ENCODE measurements at places on chromosomes 5 and 9. TPM values are rescaled to one million over a fixed set of nuclear protein-coding genes. Genes with fewer than 3 reads are reported as not detected.

The CER1 gene
- not detected for total RNA-seq

- peaks cover 5% of the 10 kb centered on the region for H3K4me1 ChIP-seq
- H3K27me3 ChIP-seq = no peaks in the 10 kb centered on the region
- H3K27ac ChIP-seq = no peak overlapping the region
- DNase-seq = no peak
These were observed 15.3 kb upstream of the KIF27 start for GRCh38 chr9:83936523-83936922.

The PCDHGA4 gene
- 5.4 TPM for total RNA-seq

DNA sequence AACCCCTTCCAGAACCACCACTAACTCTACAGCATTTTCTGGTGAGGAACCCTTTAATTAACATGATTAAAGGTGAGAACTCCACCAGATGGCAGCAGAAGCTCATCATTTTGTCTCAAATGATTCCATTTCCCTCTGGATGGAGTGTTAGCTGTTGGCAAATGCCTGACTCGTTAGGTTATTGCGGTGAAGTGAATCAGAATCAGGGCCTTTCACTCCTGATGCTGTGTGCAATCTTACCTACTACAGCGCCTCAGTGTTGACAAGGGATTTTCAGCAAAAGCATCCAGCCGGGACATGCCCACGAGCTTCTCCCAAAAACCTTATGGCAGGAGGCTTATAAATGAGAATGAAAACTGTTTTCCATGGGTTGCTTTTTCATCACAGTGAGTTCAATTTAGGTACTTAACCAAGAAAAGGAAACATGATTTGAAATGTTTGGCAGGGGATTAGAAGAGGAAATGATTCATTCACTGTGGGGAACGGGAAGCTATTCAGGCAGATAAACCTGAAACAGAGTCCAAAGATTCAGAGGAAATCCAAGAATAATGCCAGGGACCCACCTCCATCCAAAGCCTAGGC lies 48.0 kb upstream of the CAST start:
- H3K4me1 ChIP-seq = no peaks in the 10 kb centered on the region
- H3K36me3 ChIP-seq = no peaks in the 10 kb centered on the region
- peak overlapping the region; percentile 44 for H3K27ac ChIP-seq
- DNase-seq = peak; percentile 96

GRCh38 chr9:126947529-126947928 lies 32.9 kb downstream of the RALGPS1 start:
- H3K4me3 ChIP-seq = no peak overlapping the region
- no peak overlapping the region for H3K27ac ChIP-seq
- peaks cover 6% of the 10 kb centered on the region for H3K4me1 ChIP-seq
- H3K27me3 ChIP-seq = peaks cover 2% of the 10 kb centered on the region

The ADGRD2 gene
- total RNA-seq = not detected

- no peak overlapping the region for H3K27ac ChIP-seq
- DNase-seq = no peak
- H3K4me1 ChIP-seq = no peaks in the 10 kb centered on the region
These were observed 138.1 kb downstream of the DIRAS2 start for GRCh38 chr9:90504486-90504885.

Measured in IMR-90 (cell line).